ENCODE measurements at places on chromosomes 7 and 10.
A peak's percentile ranks its signal among the peaks of the same experiment; 100 is the strongest.

GRCh38 chr7:107591421-107591820, 11.4 kb downstream of the BCAP29 start:
- DNase-seq: no peak

DNA sequence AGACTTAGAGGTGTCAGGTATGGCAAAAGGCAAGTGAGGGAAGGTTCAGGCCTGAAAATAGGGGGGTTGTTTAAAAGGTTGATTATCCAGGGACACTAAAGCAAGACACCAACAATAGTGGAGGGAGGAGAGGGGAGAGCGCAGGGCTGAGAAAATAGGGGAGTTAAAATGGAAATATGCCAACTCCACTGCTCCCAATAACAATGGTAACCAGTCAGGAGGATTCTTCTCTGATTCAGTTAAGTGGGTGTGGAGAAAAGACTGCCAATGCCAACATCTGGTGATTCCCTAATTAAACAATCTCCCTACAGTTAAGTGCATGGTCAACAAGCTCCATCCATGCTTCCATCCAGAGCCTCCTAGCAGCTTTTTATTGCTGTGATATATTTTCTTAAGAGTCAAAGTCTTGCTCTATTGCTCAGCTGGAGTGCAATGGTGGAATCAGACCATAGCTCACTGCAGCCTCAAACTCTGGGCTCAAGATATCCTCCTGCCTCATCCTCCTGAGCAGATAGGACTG, 183.3 kb downstream of the JAZF1 start:
- no peak for DNase-seq

GRCh38 chr10:44309939-44310761, 74.7 kb downstream of the CXCL12 start:
- DNase-seq: no peak

DNA sequence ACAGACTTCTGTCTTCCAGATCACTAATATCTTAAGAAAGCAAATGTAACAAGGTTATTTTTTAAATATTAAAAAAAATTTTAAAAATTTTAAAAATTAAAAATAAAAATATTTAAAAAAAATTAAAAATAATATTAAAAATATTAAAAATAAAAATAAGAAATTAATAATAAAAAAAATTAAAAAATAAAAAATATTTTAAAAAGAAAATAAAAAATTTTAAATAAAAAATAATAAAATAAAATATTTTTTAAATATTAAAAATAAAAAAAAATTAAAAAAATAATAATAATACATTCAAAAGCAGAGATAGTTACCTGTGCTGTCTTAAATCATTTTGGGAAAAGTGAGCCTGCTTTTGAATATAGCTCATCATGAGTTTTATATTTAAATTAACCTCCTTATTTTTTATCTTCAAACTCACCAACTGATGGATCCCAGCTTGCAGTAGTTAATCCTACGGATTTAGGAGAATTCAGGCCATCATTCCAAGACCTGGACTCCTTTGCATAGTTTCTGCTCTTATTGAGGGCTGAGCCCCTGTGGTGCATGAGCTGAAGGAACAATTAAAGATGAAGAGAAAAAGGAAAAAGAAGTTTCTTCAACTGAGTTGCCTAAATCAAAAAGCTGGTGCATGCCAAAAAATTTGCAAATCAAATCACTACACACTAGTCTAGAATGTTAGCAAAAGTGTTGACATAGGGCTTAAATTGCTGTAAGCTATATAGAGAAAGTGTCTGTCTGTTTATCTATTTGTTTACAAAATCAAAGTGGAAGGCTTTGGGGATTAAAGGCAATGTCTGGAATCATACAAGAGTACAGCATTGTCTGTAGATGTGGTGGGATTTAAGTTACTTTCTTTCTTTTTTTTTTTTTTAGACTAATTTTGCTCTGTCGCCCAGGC, 50.5 kb upstream of the ZNF438 start:
- DNase-seq: no peak

- peak; percentile 9 for DNase-seq
Observed at GRCh38 chr10:26737730-26738129, 40.2 kb downstream of the PDSS1 start.

DNA sequence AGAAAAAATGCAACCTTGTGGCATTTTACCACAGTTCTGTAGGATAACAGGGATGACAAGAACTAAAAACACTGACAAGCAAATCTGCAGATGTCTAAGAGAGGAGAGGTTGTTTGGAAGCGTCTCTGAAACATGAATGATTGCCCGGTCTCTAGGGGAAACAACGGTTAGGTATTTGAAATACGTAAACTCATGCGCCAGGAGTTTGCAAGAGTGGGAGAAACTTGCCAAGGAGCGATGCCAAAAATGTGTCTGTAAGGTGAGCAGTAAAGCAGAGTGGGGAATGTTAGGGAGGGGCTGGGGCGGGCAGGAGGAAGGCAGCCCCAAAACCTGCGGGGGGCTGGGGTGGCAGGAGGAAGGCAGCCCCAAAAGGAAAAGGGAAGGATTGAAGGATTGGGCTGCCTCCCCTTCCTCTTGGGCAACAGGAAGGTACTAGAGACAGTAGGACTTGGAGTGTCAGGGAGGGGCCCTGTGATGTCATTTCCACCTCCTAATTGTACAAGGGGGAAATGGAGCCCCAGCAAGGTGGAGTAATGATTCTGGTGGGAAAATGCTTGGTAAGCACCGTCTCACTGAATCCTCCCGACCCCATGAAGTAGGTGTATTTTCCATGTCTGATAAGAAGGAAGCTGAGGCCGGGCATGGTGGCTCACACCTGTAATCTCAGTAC, 33.2 kb upstream of the PLEKHA1 start:
- DNase-seq: no peak

GRCh38 chr10:14173706-14174594, 156.8 kb downstream of the FRMD4A start:
- no peak for DNase-seq

- no peak for DNase-seq
Observed at GRCh38 chr7:123784263-123784662, 35.5 kb upstream of the WASL start.

DNA sequence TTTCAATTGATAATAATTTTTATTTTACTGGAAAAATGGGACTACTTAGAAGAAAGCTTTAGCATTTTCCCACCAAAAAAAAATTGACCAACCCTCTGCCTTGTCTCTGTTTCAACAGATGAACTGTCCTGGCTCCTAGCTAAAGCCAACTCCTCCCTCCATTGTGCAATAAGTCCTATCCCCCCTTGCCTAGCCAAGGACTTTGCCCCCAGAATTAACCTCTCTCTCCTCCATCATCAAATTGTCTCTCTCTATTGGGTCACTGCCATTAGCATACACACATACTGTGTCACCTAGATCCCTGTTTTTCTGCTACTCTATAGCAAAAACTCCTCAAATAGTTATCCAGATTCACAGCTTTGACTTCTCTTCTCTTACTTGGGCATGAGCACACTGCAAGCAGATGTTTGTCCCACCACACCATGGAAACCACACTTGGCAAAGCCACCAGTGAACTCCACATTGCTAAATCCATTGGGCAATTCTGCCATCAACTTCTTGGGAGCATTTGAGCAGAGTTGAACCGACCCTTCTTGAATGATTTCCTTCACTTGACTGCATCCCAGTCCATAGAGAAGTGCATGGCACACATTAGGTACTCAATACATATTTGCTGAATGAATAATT, 91.4 kb upstream of the NEBL start:
- no peak for DNase-seq

- no peak for DNase-seq
Observed at GRCh38 chr10:130141878-130142277, 5.7 kb downstream of the GLRX3 start.

- no peak for DNase-seq
Observed at GRCh38 chr10:25811052-25811685, 122.9 kb upstream of the MYO3A start.

Data from activated CD4-positive, alpha-beta T cell treated with anti-CD3 and anti-CD28 coated beads for 24 hours (primary cell).